ENCODE measurements at places on chromosomes 6 and 20.

- DNase-seq = no peak
Measured at GRCh38 chr20:23415959-23416583, 5.2 kb downstream of the NAPB start.

- DNase-seq = peak; percentile 29
Measured at GRCh38 chr20:53582574-53583351, 10.9 kb downstream of the ZNF217 start.

GRCh38 chr6:17204533-17204932, 76.6 kb upstream of the RBM24 start:
- no peak for DNase-seq

DNA sequence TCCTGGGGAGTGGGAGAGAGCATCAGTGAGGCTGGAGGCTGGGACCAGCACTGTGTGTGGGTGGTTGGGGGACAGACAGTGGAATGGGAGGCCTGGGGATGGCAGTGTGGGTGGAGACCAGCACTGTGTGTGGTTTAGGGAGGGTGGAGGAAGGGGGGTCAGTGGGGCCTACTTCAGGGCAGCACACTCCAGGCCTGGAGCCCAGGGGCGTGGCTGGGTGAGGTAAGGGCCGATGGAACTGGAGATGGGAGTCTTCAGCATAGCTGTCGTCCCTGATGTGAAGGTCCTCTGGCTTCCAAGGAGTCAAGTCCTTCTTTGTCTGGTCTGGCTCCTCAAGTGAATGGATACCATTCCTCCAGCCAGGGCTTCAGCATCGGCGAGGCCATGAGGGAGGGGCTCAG, 18.6 kb downstream of the KCNK17 start:
- peak; percentile 53 for DNase-seq

DNA sequence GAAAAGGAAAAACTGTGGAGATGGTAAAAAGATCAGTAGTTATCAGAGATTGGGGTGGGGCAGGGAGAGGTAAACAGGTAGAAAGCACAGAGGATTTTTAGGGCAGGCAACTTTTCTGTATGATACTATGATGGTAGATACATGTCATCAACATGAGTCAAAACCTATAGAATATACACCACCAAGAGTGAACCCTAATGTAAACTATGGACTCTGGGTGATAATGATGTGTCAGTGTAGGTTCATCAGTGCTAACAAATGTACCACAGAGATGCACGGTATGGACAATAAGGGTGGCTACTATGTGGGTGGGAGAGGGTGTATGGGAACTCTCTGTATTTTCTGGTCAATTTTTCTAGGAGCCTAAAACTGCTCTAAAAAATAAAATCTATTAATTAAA, 18.5 kb downstream of the PACSIN1 start:
- DNase-seq = no peak

DNA sequence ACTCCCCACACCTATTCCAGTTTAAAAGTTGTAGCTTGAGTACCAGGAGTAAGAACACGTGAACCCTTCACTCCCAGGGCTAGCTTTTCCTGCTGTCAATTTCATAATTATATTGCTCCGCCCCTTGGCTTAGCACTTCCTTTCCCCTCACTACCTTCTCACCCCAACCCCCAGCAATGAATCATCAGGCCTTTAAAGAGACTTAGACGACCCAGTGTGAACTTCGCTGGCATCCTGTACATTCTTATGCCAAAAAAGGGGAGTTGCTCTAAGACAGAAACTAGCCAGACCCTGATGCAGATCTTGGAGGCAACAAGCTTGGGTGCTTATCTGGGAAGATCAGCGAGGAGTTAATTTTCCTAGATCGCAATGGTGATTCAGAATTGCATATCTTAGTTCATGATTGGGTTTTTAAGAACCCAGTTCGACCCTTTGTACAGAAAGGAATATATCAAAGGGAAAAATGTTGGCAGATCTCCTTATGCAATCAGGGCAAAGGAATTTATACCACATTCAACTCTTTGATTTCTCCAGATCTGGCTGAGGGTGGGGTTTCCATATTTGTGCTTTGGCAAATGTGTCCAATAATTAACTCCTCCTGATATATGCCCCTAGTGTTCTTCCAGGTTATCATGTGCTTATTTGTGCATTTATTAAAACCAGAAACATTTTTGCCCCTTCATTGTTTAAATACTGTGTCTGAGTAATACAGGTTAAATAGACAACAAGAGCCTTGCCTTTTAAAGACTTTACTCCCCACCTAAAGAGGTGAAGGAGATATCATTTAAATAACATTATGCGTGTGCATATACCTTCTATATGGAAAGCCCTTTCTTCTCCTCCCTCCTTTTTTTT, 8.1 kb upstream of the ATXN1 start:
- peak; percentile 53 for DNase-seq

DNA sequence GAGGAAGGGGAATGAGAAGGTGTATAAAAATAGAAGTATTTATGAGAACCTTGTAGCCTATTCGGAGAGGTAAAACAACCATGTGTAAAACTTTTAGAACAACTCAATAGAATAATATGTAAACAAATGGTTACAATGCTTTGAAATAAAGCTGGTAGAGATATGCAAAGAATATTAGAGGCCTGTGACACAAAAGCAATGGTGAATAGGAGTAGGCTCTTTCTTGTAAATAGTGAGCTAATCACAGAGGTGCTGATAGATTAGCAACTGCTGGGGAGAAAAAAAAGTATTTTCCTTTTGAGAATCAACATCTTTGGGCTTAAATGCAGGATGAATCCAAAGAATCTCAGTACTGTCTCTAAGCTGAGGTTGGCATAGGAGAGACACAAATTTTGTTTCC, 7.0 kb downstream of the TMEM200A start:
- no peak for DNase-seq

GRCh38 chr6:134318236-134318973, 493 bp upstream of the SGK1 start:
- no peak for DNase-seq

GRCh38 chr6:125339653-125340052, 37.9 kb upstream of the HDDC2 start:
- no peak for DNase-seq

GRCh38 chr6:33901822-33902456, 98.1 kb upstream of the MLN start:
- no peak for DNase-seq

DNA sequence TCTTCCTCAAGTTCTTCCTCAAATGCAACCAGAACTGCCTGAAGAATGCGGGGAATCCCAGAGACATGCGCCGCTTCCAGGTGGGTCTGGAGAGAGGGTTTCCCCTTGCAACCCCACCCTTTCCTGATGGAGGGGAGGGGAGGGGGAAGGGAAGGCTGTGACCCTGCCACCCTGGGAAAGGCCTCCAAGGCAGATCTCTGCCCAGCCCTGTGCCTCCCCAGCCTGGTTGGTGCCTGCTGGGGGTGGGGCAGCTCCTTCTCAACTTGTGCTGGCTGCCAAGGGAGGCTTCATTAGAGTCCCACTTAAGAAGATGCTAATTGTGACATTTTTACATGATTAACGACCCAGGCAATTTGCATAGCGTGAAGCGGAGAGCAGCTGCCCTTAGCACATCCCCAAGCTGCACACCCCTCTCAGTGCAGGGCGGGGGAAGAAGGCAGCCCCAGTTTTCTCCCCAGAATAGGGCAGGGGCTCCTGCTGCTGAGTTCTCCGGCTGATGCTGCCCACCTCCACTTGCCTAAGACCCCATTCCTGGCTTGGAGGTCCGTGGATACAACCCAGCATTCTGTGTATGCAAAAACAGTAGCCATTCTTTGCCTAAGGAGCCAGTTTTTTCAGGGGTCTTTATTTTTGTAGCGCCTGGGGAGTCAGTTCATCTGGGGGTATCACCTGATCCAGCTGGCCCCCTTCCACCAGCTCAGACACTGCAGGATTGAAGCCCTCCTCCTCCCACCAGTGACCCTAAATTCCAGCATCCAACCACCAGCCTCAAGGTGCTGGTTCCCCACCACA, 51.7 kb downstream of the CPXM1 start:
- no peak for DNase-seq

- no peak for DNase-seq
Measured at GRCh38 chr6:48229841-48230240, 118.8 kb upstream of the PTCHD4 start.

GRCh38 chr6:160691617-160692016, 10.4 kb upstream of the PLG start:
- no peak for DNase-seq

DNA sequence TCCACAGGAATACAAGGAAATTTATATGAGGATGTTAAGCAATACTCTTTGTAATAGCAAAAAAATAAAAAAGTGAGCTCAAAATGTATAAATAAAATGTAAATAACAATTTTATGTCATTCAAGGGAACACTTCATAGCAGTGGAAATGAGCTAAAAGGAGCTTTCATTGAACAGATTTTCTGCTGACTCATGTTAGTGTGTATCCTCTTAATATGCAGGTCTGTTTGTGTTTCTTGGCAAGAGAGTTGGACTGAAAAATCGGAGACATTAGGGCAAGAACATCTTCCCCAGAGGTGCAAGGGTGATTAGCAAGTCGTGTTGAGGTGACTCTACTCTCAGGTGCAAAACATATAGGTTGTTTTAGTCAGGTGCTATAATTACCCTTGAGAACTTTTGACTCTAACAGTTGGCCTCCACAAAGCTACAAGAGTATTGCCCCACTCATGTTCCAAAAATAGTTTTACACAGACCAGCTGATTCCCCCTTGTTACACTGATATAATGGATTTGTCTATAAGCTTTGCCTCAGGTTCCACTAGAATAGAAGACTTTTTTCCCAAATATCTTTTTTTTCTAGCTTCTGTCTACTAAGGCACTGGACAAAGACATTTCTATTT, 702.9 kb downstream of the TENT5A start:
- no peak for DNase-seq

All from tibial artery (tissue), 4 donors.